ENCODE measurements at places on chromosomes 4 and X.

- no peak for DNase-seq
- H3K4me3 ChIP-seq, result no peak overlapping the region
- H3K27ac ChIP-seq, result no peak overlapping the region
- no peaks in the 10 kb centered on the region for H3K27me3 ChIP-seq
Measured at GRCh38 chrX:136759968-136760367, 20.8 kb downstream of the ARHGEF6 start.

DNA sequence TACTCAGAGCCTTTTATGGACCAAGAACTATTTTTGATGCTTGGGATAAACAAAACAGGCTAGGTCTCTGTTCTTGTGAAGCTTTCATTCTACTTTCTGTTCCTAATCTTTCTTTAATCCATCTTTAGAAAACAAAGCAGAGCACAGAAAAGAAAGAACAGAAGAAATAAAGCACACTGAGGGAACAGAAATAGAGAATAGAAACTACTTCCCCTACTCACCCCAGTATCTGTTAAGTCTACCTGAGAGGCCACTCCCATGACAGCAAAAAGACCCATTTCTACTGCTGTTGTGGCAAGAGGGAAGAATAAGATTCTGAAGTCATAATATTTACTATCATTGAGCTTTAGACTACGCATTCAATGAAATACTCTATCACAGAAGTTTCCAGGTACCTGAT is 9.2 kb downstream of the RFC1 start:
- H3K27ac ChIP-seq, result no peak overlapping the region
- no peak overlapping the region for H3K4me3 ChIP-seq
- peaks cover 3% of the 10 kb centered on the region for H3K4me1 ChIP-seq
- H3K27me3 ChIP-seq, result no peaks in the 10 kb centered on the region

DNA sequence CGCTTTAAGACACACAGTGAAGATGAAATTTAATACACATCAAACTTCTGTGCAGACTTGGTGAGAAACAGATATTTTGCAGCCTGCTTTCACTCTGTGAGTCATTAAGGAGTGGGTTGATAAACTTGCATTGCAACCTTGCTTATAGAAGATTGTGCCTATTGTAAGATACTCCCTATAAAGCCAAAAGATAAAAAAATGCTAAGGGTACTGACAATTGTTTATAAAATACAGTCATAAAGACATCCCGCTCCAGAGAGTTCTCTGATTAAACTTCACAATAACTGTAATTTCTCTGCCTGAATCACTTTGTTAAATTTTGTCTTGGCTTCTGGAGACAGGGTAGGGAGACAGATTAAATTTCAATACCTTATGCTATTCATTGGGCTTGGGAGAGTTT is 49.1 kb downstream of the GALNT7 start:
- H3K27ac ChIP-seq, result no peak overlapping the region
- no peaks in the 10 kb centered on the region for H3K27me3 ChIP-seq
- H3K36me3 ChIP-seq, result no peaks in the 10 kb centered on the region
- H3K4me1 ChIP-seq, result peaks cover 4% of the 10 kb centered on the region
- DNase-seq, result no peak

DNA sequence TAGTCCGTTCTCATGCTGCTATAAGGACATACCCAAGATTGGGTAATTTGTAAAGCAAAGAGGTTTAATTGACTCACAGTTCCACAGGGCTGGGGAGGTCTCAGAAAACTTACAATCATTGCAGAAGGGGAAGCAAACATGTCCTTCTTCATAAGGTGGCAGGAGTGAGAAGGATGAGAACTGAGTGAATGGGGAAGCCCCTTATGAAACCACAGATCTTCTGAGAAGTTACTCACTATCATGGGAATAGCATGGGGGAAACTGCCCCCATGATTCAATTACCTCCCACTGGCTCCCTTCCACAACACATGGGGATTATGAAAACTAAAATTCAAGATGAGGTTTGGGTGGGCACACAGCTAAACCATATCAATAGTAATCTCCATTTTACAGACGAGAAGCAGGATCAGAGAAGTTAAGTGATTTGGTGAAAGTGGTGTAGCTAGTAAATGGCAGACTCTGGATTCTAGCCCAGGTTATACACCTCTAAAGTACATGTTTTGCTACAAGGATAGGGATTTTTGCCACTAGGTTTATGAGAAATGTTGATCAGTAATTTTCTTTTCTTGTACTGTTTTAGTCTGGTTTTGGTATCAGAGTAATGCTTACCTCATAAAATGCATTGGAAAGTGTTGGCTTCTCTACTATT is 47.3 kb upstream of the C1GALT1C1 start:
- no peaks in the 10 kb centered on the region for H3K4me1 ChIP-seq
- no peak overlapping the region for H3K27ac ChIP-seq
- H3K36me3 ChIP-seq, result no peaks in the 10 kb centered on the region
- H3K27me3 ChIP-seq, result no peaks in the 10 kb centered on the region
- no peak overlapping the region for H3K4me3 ChIP-seq
- no peak for DNase-seq

DNA sequence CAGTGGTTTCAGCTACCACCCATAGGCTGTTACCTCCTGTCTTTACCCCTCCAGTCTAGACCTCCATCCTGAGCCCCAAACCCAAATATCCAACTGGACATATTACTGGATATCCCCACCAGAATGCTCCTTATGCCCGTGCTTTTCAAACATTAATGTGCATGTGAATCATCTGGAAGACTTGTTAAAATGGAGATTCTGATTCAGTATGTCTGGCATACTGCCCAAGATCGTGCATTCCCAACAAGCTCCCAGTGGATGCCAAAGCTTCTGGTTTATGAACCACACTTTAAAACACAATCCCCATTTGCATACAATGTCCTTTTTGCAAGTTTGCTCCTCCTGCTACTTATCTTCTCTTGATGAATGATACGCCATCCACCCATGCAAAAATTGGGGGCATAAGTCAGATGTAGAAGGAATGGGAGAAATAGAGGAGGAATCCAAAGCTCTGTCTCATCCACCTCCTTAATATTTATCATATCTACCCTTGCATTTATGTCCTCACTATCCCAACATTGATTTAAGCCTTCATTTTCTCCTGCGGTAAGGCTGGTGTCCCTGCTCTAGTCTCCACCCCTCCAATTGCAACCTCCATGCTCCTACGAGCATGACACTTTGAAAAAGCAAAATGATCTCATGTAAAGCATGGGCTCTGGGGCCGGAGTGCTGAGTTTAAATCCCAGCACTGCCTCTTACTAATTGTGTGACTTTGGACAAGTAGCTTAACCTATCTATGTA is 7.4 kb upstream of the PGRMC1 start:
- no peaks in the 10 kb centered on the region for H3K27me3 ChIP-seq
- H3K27ac ChIP-seq, result no peak overlapping the region
- DNase-seq, result no peak
- H3K36me3 ChIP-seq, result no peaks in the 10 kb centered on the region
- no peaks in the 10 kb centered on the region for H3K4me1 ChIP-seq

GRCh38 chr4:15695240-15695699 is 7.6 kb upstream of the BST1 start:
- no peak for DNase-seq
- H3K4me3 ChIP-seq, result no peak overlapping the region
- H3K36me3 ChIP-seq, result no peaks in the 10 kb centered on the region
- H3K27ac ChIP-seq, result no peak overlapping the region
- H3K27me3 ChIP-seq, result no peaks in the 10 kb centered on the region
- H3K4me1 ChIP-seq, result no peaks in the 10 kb centered on the region

GRCh38 chr4:113189546-113189945 is 140.1 kb downstream of the ANK2 start:
- H3K27me3 ChIP-seq, result no peaks in the 10 kb centered on the region
- DNase-seq, result no peak
- no peaks in the 10 kb centered on the region for H3K36me3 ChIP-seq
- no peak overlapping the region for H3K27ac ChIP-seq
- no peak overlapping the region for H3K4me3 ChIP-seq
- H3K4me1 ChIP-seq, result no peaks in the 10 kb centered on the region

All from colonic mucosa (tissue), 4 donors.